ENCODE measurements at places on chromosomes 5 and 9.
A peak's percentile ranks its signal among the peaks of the same experiment; 100 is the strongest.

- peak; percentile 75 for DNase-seq
These were observed 7.5 kb downstream of the UNC5A start for GRCh38 chr5:176817841-176818377.

DNA sequence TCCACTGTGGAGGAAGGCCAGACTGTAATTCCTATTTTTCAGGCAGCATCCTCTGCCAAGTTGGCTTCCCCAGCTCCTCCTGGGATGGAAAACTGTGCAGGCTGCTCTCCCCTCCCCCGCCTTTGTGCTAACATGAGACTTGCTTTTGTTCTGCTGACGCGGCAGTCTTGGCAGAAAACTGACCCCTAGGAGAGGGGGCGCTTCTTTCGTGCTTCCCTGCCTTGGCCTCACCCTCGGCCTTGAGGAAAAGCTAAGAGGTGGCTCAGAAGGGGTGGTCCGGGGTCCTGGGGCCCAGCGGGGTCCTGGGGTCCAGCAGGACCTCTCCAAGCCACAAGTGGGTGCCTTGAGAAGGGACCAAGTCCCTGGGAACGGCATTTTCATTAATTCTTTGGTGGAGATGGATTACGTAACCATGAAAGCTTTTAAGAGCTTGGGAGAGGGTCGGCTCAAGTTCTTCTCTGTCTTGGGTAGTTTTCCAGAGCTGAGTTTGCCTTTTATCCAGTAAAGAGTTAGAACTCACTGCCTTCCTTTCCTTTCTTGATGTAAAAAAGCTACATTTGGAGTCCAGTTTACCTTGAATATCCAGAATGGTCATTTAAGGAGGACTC is 51.0 kb downstream of the SH3PXD2B start:
- peak; percentile 23 for DNase-seq

GRCh38 chr5:36040651-36041536 is 25.8 kb downstream of the UGT3A2 start:
- no peak for DNase-seq

DNA sequence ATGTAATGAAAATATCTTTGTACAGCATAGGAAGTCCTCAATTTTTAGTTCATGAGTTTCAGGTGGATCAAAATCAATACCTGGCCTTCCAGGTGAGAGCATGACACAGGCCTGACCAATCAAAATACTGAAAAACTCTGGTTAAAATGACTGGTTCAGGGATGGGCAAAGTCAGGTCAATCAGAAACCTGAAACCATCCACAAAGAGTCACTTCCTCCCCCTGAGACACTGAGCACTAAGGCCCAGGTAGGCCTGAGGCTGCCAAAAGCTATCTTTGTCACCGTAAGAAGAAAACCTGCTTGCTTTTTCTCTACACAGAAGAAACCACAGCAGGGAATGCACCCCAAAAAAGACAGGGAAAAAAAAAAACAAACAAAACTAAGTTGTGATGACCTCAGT is 444.8 kb downstream of the TLR4 start:
- DNase-seq = no peak

DNA sequence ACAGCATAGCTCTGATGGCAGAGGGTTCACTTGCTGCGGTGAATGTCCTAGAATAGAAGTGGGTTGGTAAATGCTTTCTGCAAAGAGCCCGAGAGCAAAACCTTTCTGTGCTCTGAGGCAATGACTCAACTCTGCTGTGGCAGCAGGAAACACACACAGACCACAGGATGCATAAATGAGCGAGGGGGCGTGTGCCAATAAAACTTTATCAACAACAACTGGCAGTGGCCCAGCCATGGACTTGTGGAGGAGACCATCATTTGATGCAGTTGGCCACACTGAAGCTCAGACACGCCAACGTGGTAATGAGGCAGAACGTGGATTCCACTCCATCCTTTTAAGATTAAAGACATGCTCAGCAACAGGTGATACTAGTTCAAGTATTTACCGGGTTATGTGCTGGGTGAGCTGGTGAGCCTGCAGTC is 6.8 kb downstream of the MRPL36 start:
- DNase-seq = no peak

- no peak for DNase-seq
These were observed 51.9 kb upstream of the SNAPC3 start for GRCh38 chr9:15370466-15371447.

- peak; percentile 34 for DNase-seq
These were observed 38.9 kb downstream of the MED27 start for GRCh38 chr9:132040808-132041207.

DNA sequence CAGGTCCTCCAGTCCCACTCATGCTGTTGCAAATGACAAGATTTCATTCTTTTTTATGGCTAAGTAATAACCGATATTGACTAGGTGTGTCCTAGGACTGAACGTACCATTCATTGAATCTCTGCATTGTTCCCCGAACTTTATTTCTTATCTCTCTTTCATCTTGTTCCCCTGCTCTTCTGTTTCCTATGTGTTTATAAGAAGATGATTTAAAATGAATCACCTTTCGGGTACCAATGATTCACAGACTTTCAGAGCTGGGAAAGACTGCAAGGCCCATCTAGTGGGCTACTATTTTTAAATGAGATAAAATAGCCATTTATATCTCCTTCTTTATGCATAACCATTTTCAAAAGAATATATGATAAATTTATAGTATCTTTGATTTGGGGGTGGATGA is 133.0 kb downstream of the CDH18 start:
- no peak for DNase-seq

GRCh38 chr5:107876261-107876660 is 205.5 kb upstream of the EFNA5 start:
- no peak for DNase-seq

DNA sequence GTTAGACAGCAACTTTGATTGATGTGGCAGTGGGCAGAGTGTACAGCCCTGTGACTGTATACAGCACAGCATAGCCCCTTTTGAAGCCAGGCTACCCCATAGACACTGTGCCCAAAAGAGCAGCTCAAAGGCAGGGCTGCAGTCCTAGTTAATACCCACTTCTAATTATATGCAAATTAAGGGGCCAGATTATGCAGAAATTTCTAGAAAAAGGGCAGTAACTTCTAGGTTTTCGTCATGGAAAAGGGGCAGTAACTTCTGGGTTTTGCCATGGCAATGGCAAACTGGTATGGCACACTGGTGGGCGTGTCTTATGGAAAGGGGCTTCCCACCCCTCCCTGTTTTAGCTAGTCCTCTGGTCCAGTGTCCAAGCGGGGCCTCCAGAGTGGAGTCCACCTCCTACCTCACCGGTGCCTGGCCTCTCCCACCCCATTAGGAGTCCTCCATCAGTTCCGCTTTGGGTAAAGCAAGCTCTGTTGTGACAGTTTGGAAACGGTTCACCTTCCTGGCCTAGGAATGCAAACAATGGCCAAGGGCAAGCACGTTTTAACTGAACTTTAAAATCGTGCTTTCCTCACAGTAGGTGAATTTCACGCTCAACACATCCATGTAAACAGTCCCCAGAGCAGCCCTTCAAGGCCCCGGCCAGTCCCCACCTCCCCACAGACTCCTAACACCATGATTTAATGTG is 5.6 kb downstream of the ADAMTS13 start:
- no peak for DNase-seq

DNA sequence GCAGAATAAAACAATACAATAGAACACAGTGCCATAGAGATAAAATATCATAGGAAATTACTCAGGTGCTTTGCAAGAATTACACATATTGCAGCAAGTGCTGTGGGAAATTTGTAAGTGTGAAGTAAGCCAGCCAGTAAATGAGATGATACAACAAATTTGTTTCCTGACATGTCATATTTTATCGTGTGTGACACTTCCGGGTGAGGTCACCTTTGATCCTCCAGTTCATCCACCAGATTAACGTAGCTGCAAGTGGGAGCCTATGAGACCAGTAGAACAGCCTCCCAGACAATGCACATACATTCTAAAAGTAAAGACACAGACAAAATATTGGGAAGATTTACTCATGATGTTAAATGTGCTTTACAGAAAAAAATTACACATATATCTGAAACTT is 72.2 kb downstream of the PRDM9 start:
- DNase-seq = no peak

GRCh38 chr9:129725795-129726251 is 27.0 kb downstream of the PTGES start:
- DNase-seq = no peak

- DNase-seq = no peak
These were observed 11.8 kb upstream of the CXXC5 start for GRCh38 chr5:139636207-139636792.

DNA sequence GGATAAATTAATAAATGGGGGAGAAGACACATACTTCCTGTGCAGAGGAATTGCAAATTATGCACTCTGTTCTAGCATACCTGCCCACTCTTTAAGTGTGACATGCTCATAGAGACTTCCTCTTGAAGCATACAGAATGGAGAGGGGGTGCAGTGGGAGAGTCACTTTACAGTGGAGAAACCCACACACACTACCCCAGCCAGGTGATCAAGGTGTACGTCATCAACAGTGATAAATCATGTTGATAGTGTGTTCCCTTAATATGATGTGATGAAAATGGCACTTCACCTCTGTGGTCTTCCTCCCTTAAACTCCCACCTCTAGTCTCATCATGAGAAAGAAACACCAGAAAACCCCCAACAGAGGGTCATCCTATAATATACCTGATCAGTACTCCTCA is 110.0 kb downstream of the SH3GL2 start:
- DNase-seq = no peak
